Progenitor cell of endocrine pancreas (in vitro differentiated cells): ENCODE measurements at places on chromosomes 2 and 18.
A peak's percentile ranks its signal among the peaks of the same experiment; 100 is the strongest.

DNA sequence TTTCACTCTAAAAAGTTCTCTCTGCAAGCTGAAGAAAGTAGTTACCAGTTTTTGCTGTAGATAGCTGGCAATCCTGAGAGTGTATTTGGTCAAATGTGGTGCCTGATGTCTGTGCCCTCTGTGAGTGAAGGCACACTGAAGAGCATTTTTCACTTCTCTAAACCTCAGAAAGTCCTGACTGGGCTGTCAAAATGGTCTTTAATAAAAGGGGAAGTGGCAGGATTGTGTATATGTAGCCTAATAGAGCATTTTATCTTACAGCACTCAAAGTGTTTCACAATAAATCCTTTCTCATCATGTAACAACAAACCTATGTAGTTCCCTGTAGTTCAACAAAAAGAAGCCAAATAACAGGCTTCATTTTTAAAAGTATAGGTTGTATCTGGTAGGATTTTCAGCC lies 1552.3 kb upstream of the SLC39A10 start:
- H3K27me3 ChIP-seq = no peaks in the 10 kb centered on the region
- H3K27ac ChIP-seq = no peak overlapping the region
- no peak overlapping the region for H3K4me3 ChIP-seq
- DNase-seq = no peak

- peaks cover 14% of the 10 kb centered on the region for H3K4me1 ChIP-seq
- H3K27me3 ChIP-seq = no peaks in the 10 kb centered on the region
- H3K4me3 ChIP-seq = no peak overlapping the region
- H3K27ac ChIP-seq = no peak overlapping the region
- H3K36me3 ChIP-seq = no peaks in the 10 kb centered on the region
These were observed 57.5 kb downstream of the AAK1 start for GRCh38 chr2:69585855-69586555.

DNA sequence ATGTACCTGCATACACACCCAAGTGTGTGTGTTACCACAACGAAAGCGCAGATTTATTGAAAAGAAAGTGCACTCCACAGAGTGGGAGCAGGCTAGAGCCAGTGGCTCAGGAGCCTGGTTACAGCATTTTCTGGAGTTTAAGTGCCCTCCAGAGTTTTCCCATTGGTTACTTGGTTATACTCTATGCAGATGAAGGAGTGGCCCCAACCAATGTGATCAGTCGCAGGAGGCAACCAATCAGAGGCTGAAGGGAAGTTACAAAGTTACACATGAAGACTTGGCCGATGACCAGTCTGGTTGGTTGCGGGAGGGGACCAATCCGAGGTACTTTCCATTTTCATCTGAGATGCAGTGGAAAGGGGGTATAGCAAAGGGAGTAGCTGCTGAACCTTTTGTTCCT lies 13.5 kb upstream of the PRLH start:
- no peak overlapping the region for H3K4me3 ChIP-seq
- H3K36me3 ChIP-seq = no peaks in the 10 kb centered on the region
- no peaks in the 10 kb centered on the region for H3K4me1 ChIP-seq
- no peak for DNase-seq
- H3K27me3 ChIP-seq = peaks cover 17% of the 10 kb centered on the region

DNA sequence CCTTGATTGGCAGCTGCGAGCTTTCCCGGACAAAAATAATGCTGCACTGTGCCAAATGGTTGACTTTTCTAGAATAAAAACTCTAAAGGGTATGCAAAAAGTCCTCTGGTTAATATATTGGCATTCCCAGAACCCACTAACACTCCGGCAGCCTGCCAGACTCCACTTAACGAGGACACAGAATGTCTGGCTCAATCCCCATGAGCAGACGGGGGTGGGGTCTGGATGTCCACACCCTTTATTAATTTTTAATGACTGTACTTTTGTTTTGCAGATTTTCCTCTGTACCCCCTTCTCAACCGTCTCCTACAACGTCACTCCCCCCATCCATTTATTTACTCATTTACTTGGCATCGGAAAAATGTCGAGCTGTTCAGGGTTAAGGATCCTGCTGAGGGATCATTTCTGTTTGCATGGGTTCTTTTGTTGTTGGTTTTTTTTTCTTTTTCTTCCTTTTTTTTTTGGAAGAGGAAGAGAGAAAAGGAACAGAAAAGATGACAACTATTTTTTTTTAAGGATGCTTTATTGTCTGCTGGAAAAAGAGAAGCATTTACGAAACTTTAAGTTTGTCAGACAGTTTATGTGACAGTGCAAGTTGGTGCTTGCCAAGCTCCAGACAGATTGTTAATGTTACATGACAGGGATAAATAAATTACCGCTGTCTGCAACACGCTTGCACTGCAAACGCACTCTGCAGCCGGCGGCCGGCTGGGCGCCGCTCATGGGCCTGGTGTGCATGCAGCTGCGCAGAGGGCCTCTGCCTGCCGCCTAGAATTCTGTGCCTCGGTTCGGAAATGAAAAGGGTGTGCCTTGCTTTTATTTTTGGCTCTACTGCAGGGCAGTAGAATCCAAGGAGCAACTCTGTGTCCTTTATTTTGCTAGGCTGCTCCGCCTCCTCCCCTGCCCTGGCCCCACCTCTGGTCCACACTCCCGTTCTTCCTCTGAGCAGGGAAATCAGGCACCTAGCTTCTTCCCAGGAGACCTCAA lies 3.6 kb downstream of the LDLRAD4 start:
- no peak overlapping the region for H3K27ac ChIP-seq
- peaks cover 17% of the 10 kb centered on the region for H3K4me1 ChIP-seq
- peaks cover 35% of the 10 kb centered on the region for H3K27me3 ChIP-seq
- no peaks in the 10 kb centered on the region for H3K36me3 ChIP-seq

DNA sequence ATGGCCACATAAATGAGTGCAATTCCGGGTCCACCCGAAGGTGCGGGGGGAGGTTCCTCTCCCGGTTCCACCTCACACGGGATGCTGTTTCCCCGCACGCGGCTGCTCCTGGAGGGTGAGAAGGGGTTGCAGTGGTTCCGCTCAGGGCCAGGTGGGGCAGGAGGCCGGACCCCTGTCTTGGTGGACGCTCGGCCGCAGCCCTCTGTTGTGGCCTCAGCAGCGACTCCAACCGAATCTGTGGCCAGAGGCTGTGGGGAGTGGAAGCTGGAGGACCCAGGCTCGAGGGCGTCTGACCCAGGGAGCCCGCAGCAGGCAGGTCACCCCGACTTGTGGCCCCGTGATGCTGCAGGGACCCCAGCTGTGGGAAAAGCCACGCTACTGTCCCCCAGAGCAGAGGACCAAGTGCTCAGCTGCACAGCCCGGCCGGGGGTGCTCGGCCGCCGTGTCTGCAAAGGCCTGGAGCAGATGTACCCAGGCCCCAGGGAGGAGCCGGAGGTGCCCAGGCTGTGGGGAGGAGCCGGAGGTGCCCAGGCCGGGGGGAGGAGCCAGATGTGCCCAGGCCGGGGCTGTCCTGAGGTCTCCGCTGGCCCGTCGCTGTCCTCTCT lies 83.9 kb downstream of the RTP5 start:
- H3K4me3 ChIP-seq = no peak overlapping the region
- peaks cover 17% of the 10 kb centered on the region for H3K27me3 ChIP-seq
- H3K27ac ChIP-seq = no peak overlapping the region
- DNase-seq = no peak

DNA sequence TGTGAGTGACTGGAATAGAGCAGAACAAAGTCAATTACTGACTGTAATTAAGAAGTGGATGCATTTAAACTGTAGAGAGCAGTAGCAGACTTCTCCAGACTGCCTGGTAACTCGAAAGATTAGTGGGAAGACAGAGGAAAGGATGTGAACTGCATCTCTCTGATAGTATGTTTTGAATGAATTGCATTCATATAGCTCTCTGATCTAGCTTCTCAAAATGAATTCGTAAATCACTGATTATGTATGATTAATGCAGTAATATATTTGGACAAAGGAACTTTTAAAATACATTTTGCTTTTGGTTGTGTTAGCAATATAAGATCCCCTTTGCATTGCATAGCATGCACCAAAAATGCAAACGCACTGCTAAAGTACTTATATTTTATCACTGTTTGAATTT lies 304.0 kb downstream of the ARHGAP15 start:
- peaks cover 12% of the 10 kb centered on the region for H3K4me1 ChIP-seq
- H3K27me3 ChIP-seq = no peaks in the 10 kb centered on the region
- DNase-seq = no peak
- H3K36me3 ChIP-seq = no peaks in the 10 kb centered on the region
- no peak overlapping the region for H3K27ac ChIP-seq

- DNase-seq = no peak
- no peaks in the 10 kb centered on the region for H3K27me3 ChIP-seq
- H3K4me3 ChIP-seq = no peak overlapping the region
- H3K27ac ChIP-seq = no peak overlapping the region
- peaks cover 2% of the 10 kb centered on the region for H3K4me1 ChIP-seq
These were observed 73.2 kb upstream of the LCLAT1 start for GRCh38 chr2:30373881-30374302.

GRCh38 chr2:174591740-174592139 lies 5.9 kb downstream of the WIPF1 start:
- no peaks in the 10 kb centered on the region for H3K36me3 ChIP-seq
- no peak overlapping the region for H3K4me3 ChIP-seq
- H3K4me1 ChIP-seq = peaks cover 7% of the 10 kb centered on the region

- no peak for DNase-seq
- no peak overlapping the region for H3K27ac ChIP-seq
- H3K27me3 ChIP-seq = no peaks in the 10 kb centered on the region
- H3K36me3 ChIP-seq = no peaks in the 10 kb centered on the region
- H3K4me3 ChIP-seq = no peak overlapping the region
These were observed 173.3 kb upstream of the ZEB2 start for GRCh38 chr2:144693179-144693578.

- H3K4me1 ChIP-seq = peaks cover 9% of the 10 kb centered on the region
- peaks cover 4% of the 10 kb centered on the region for H3K27me3 ChIP-seq
- H3K36me3 ChIP-seq = no peaks in the 10 kb centered on the region
- H3K27ac ChIP-seq = peak overlapping the region; percentile 42
These were observed 186.5 kb upstream of the SH3BP4 start for GRCh38 chr2:234765279-234765678.

DNA sequence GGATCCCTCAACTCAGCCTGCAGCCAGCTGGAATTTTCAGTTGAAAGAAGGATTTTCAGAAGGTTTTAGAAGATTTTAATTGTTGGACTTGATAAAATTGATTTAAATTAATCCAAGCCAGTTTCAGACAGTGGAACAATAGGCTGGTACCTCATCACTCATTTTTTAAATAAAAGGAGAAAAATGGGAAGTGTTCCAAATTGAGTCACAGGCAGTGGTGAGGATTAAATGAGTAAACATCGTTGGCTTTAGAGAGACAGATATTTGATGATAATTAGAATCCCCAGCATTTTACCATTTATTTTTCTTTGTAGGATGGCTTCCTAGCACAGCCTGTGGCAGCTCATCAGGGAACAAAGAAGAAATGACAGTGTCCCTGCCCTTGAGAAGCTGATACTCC lies 7.4 kb downstream of the CXCR4 start:
- no peak for DNase-seq
- peaks cover 10% of the 10 kb centered on the region for H3K36me3 ChIP-seq
- no peaks in the 10 kb centered on the region for H3K4me1 ChIP-seq
- no peak overlapping the region for H3K27ac ChIP-seq
